ENCODE measurements at places on chromosomes 11 and 22. TPM values are rescaled to one million over a fixed set of nuclear protein-coding genes. Genes with fewer than 3 reads are reported as not detected.

The DGCR6 gene
- total RNA-seq, result 0.63 TPM

The SYT7 gene
- 0.72 TPM for total RNA-seq

The DDIAS gene
- total RNA-seq, result 18.5 TPM

The OR2D2 gene
- not detected for total RNA-seq

The TEAD1 gene
- 62.9 TPM for total RNA-seq

The DCDC1 gene
- total RNA-seq, result 0.28 TPM

The TTC36 gene
- not detected for total RNA-seq

The GDPD4 gene
- total RNA-seq, result not detected

The IFITM10 gene
- total RNA-seq, result 1.3 TPM

The VSIG10L2 gene
- not detected for total RNA-seq

The CSF2RB gene
- not detected for total RNA-seq

The PARVB gene
- total RNA-seq, result 40.3 TPM

The WBP2NL gene
- 0.06 TPM for total RNA-seq

The SLC22A8 gene
- not detected for total RNA-seq

The GRM5 gene
- 0.01 TPM for total RNA-seq

The UBQLN3 gene
- not detected for total RNA-seq

The XKR3 gene
- total RNA-seq, result not detected

The YPEL1 gene
- 0.23 TPM for total RNA-seq

The LMO1 gene
- total RNA-seq, result 2.3 TPM

The POLR2L gene
- total RNA-seq, result 674 TPM

The FAM180B gene
- total RNA-seq, result not detected

The SYCE3 gene
- not detected for total RNA-seq

The ACTN3 gene
- not detected for total RNA-seq

The CNIH2 gene
- 1.6 TPM for total RNA-seq

The PRODH gene
- 0.51 TPM for total RNA-seq

The OR52A1 gene
- not detected for total RNA-seq

The LIF gene
- total RNA-seq, result 39.1 TPM

The HTR3A gene
- not detected for total RNA-seq

The GP1BB gene
- 1.6 TPM for total RNA-seq

The APOA5 gene
- total RNA-seq, result not detected

The PACSIN3 gene
- total RNA-seq, result 31.9 TPM

The BTBD18 gene
- not detected for total RNA-seq

The CD3G gene
- total RNA-seq, result not detected

Measured in A549 treated with CORT108297 at 1 μM for 4 hours (cell line).